ENCODE measurements at places on chromosomes 3 and 15.

- DNase-seq: no peak
Measured at GRCh38 chr3:43870844-43871626, 180.3 kb downstream of the ABHD5 start.

- DNase-seq: peak; percentile 14
Measured at GRCh38 chr3:15309662-15310335, 22.6 kb downstream of the SH3BP5 start.

DNA sequence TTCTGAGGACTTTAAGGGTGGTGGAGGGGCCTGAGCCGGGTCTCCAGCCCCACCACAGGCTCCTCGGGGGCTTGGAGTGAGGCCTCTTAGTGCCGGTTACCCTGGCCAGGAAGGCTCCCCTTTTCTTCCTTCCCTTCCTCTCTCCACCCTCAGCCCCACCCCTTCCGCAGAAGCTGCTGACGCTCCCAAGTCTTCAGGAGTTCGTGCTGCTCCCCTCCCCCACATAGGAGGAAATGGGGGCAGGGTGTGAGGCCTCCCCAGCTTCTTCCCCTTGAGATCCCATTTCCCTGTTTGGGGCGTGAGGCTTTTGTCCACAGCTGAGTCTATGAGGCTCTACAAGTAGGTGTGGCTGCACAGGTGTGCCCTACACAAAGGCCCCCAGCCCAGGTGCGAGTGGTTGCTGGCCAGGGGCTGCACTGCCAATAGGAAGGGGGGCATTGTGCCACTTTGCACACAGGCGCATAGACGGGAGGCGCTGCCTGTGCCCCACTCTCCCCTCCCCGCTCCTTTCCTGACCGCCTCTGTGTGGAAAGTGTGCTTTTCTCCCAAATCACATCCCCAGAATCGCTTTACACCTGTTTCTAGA is 915 bp upstream of the CALML4 start:
- DNase-seq: peak; percentile 4

GRCh38 chr15:26954403-26954802 is 16.6 kb upstream of the GABRG3 start:
- no peak for DNase-seq

DNA sequence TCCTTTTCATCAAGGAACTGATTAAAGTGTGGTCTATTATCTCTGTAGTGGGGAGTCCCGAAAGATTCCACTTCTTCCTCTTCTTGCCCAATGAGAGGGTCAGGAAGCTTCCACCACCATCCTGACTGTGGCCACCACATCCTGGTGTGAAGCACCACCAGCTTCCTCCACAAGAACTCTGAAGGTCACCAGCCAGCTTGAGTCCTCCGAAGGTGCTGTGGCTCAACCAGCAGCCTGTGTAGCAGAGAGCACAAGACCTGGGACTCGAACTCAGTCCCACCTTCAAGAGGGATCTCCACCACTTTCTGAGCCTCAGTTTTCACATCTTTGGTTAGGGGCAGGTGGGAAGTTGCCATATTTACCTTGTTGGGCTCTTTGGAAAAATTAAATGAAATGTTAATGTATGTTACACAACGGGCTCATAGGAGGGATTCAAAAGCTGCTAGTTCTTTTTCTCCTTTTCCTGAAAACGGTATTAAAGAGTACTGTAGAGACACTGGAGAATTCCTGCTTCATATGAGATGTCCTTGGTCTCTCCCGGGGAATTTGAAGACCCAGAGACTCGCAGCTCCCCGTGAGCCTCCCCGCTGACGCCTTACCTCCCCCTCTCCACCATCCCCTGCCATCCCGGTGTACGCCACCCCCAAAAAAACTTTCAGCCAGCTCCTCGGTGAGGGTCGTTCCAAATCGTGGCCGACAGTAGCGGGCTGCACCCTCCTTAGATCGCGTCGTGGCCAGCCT is 816 bp upstream of the ACAN start:
- DNase-seq: no peak

DNA sequence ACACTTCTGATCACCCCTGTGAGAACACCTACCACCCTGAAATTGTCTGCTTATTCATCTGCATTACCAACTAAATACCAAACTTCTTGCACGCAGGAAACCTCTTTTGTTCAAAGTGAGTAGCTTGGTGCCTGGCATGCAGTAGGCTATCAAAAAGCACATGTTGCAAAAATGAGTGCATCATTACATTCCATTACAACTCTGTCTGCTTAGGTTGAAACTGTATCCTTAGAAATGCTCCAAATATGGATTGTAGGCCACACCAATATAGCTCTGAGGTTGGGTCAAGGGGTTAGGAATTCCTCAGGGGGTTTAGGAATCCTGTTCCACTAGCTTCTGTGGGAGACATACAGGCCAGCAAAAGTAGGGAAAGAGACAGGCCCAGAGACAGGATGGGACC is 107.2 kb downstream of the THRB start:
- no peak for DNase-seq

DNA sequence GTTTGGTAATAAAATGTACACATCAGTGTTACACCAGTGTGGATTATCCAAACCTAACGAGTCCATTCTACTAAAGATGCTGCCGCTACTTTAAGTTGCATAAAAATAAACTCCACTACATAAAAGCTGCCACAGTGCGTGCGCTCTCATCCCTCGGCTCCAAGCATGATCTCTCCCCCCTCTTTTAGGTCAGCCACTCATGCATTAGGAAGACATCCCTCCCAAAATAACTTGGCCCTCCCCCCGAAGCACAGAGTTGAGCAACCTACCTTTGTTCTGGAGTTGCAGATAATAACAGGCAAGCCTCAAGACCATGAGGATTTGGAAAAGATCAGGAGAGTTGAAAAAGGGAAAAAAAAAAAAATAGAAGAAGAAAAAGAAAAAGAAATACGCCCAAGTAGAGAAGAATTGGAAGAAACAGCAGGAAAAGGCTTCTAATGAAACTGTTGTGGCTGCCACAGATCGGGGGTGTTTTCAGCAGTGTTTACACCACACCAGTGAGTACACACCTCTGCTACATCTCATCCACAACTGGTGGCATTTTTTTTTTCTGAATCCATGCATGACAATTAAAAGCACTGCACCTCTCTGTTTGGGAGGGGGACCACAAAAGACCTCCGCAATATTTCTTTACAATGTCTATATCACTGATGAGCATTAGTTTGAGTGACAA is 339.2 kb downstream of the FOXP1 start:
- no peak for DNase-seq

DNA sequence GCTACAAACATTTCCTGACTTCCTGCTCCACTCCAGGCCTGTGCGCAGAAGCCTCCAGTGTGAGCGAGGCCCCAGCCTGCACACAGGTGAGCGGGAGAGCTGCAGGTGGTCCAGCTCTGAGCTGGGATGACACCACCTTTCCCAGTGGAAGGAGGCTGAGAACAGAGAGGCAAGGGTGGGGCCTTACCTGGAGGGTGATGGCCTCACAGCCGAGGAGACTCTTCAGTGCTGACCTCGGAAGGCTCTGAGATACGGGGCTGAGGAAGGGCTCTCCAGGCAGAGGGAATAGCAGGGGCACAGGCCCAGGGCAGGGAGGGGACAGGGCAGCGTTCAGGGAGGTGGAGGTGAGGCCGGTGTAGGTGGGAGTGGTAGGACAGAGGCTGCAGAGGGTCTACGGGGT is 70.8 kb downstream of the EFCAB12 start:
- DNase-seq: no peak

DNA sequence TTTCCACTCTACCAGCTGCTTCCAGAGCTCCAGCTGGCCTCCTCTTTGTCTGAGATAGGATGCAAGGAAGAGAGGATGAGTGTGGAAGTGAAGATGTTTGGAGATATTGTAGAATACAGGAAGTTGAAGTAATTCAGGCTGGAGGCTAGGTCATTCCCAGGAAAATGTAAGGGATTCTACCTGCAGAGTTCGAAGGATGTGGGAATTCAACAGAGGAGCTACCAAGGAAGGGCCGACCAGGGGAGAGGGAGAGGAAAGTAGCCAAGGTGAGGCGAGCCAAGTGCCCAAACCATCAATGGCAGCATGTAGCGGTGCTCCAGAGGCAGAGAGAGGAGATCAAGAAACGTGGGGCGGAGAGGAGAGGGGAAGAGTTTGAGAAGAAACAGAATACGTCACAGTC is 49.0 kb upstream of the EPHB3 start:
- DNase-seq: no peak

DNA sequence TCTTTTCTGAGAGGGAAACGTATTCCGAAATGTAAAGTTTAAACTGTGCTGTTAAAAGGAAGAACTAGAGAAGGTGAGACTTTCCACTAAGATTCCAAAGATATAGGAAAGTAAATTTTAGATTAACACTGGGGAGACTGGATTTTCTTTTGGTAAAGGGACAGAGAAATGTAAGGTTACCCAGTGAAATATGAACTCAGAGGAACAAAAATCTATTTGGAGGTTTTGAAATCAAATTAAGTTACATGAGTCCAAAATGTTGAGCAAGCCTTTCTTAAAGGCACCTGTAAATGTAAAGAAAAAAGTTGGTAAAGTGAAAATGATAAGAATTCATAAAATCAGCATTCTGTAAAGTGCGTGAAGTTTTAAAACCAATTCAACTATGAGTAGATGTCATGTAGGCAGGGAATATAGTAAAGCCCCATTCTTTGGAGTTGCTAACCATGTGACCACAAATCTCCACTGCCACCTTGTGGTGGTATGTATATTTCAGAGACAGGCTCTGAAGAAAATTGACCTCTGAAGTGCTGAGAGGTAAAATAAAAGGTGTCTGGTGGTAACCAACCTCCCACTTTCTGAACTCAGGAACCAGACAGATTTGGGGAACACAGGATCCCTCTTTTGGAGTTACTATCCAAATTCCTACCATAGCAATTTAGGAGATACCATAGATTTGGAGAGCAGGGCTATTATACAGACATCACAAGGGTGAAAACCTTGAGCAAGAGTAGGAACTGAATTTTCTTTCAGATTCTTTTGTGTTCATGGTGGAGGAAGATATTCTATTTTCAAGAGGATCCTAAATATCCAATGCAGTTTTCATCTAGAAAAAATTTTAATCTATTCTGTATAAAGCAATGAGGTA is 215.3 kb downstream of the ROBO2 start:
- peak; percentile 81 for DNase-seq

- DNase-seq: no peak
Measured at GRCh38 chr15:52658955-52659354, 20.2 kb downstream of the ATOSA start.

DNA sequence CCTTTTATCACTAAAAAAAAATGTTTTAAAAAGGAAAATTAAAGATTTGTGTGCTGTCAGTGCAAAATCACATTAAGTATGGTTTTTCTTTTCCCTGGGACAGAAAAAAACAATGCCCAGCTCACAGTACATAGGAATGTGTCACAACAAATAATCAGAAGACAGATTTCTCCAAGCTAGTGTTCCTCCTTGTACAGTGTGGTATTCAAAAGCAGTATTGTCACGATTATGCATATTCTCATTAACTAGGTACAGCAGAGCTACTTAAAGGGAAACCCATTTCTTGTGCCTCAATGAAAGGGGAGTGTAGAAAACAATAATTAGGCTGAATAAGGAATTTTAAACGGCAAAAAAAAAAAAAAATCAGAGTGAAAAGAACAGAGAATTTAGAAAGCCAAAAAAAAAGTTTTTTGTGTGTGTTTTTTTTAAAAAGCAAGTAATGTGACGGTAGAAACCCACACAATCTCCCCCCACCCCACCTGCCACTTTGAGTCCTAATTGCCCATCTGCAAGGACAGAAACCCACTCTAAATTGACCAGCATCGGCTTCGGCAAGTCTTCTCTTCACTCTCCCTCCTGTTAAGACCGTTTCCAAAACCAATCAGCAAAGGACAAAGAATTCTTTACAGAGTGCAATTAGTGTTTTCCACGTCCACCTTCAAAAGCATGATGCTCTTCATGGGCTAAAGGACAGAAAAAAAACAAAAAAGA is 41.0 kb downstream of the EIF4E3 start:
- DNase-seq: no peak

DNA sequence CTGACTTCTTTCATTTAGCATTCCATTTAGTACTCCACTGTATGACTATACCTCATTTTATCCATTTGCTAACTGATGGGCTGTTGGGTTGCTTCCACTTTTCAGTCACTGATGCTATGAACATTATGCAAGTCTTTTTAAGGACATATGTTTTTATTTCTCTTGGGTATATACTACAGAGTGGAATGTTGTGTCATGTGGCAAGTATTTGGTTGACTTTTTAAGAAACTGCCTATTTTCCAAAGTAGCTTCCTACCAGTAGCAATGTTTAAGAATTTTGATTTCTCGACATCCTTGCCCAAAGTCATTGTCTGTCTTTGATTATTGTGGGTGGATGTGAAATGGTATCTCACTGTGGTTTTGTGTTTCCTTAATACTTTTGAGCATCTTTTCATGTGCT is 110.1 kb upstream of the TPM1 start:
- no peak for DNase-seq

DNA sequence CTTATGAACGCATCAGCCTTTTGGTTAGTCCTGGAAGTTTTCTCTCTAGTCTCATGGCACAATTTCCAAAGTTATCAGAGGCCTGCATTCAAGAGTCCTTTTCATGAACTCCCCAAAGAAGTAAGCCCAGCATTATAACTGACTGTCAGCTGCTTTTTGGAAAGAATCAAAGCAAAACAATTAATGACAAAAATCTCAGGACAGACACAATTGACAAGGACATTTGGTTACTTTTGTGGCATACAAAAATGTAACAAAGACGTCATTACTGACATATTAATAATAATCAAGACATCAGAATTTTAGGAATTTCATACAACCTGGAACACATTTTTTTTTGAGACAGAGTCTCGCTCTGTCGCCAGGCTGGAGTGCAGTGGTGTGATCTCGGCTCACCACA is 21.2 kb downstream of the KATNBL1 start:
- no peak for DNase-seq

- DNase-seq: no peak
Measured at GRCh38 chr3:66393333-66394005, 107.4 kb downstream of the LRIG1 start.

GRCh38 chr15:91853511-91853947 is at the start of gene SLCO3A1:
TSS of gene SLCO3A1 (plus strand) at chr15:91853708.
- peak; percentile 84 for DNase-seq

- peak; percentile 4 for DNase-seq
Measured at GRCh38 chr15:68334661-68335124, 57.1 kb downstream of the FEM1B start.

GRCh38 chr3:65785065-65785645 is 253.6 kb downstream of the MAGI1 start:
- peak; percentile 55 for DNase-seq

Data from NCI-H69 (cell line).